ENCODE measurements at places on chromosomes 16 and 17.

GRCh38 chr17:58120195-58120822, 27.9 kb upstream of the OR4D1 start:
- peak; percentile 17 for DNase-seq

DNA sequence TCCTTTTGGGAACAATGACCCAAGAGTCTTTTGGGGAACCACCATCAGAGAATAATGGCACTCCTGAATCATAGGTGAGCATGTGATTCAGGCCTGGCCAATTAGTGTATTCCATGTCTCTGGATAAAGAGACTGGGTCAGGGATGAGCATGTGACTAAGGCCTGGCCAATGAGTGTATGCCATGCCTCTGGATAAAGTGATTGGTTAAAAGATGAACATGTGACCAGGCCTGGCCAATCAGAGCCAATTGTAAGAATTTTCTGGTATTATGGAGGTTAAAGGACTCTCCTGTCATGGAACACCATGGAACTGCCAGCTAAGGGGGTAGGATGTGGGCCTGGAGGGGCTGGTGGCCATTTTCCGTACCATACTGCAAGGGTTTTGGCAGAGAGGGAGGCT, 194.3 kb downstream of the C16orf78 start:
- DNase-seq: no peak

- no peak for DNase-seq
Measured at GRCh38 chr16:55948230-55948629, 73.1 kb upstream of the CES5A start.

DNA sequence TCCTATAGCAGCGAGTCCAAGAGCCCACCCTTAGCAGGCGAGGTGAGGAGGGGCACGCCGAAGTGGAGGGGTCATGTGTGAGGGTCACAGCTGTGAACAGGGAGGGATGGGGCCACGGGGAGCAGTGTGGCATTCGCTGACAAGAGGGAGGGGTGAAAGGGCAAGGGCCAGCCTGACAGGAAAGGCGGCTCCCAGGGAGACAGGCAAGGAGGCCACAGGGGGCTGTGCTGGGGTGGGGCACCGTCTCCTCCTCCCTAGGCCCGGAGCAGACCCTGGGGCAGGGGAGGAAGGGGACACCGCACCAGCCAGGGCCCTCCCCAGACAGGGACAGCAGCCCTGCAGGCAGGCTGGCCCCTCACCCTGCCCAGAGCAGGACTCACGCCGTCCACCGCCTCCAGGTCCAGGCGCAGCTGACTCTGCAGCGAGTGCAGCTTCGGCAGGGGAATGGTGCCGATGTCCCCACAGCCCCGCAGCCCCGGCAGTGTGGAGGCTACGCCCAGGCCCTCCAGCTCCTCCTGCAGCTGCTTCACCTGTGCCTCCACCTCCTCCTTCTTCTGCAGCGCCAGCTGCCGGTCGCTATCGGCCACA, 15.1 kb downstream of the GNPTG start:
- no peak for DNase-seq

- no peak for DNase-seq
Measured at GRCh38 chr17:57326764-57327163, 70.4 kb downstream of the MSI2 start.

GRCh38 chr17:2547176-2547575, 35.5 kb upstream of the METTL16 start:
- no peak for DNase-seq

DNA sequence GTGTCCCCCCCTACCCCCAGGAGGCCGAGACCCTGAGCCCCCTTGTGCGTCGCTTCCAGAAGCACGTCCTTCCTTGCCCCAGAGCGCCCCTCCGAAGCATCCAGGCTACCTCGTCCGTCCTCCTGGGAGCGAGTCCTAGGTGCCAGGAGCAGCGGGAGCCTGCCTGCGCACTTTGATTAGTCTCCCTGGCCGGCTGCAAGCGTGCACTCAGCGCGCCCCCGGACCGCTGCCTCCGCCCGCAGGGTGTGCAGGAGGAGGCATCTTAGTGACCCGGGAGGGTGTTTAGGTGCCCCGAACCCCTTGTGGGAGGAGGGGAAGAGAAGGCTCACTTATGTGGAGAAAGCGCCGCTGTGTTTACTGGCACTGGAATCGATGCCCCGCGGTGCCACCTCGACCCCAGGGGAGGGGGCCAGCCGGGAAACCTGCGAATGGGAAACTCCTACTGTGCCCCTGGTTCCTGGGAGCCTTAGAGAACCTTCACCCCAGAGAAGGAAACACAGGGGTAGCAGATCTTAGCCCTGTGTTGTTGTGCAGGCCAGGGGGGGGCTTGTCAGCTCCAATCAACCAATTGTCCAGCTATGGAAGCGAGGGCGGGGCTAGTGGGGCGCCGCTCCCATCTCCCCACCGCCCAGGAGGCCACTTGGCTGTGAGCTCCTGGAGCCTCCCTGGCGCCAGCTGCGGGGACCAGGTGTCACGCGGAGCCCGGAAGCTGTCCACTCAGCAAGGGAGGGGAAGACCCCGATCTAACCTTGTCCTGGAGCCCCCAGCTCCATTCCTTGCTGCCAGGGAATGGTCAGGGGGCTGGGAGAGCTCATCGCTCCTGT, 922.8 kb upstream of the EEF2KMT start:
- no peak for DNase-seq

DNA sequence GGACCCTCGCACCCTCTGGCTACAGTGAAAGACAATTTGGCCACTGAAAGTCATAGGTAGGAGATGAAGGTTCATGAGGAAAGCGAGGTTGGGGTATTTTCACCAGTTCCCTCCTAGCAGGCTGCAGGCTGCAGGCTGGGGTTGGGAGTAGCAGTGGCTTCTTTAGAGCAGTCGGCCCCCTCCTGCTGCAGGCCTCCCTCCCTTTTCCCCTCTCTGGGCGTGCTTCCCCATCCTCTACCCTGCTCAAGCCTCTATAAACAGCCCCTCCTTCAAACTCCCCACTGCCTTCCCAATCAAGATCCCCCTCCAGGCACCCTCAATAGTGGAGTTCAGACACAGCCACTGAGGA, 41.8 kb downstream of the GAS7 start:
- no peak for DNase-seq

DNA sequence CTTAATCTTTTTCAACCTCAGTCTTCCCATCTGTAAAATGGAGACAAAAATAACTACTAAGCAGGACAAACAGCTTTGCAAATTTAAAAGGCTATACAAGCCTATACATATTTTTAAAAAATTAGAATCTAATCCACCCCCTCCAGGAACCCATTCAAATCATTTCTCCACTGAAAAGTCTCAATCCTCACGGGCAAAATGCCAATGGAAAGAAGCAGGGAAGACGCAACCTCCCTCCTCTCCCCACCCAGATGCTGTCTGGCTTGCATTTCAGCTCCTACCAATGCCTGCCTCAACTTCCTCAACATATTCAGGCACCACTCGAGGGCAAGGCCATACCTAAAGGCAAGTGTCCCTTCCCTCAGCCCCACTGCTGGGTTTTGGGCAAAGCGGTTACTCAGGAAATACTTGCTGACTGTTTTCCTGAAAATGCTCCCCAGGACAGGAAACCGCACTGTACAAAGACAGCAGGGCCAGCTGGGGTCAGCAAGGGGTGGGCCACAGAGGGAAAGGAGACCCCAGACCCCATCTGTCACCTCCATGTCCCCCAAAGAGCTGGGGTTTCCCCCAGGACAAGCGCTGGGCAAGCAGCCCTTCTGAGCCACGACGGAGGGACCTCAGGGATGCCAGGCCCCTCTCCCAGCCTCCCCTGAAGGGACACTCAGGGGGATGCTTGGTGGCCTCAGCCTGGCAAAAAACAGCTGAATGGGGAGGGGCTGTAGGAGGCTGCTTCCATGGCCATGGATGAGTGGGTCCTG, 47.7 kb upstream of the DOC2B start:
- DNase-seq: no peak

- no peak for DNase-seq
Measured at GRCh38 chr16:79605999-79606398, 5.5 kb upstream of the MAF start.

GRCh38 chr17:58525239-58525638, 10.8 kb upstream of the MTMR4 start:
- DNase-seq: no peak

DNA sequence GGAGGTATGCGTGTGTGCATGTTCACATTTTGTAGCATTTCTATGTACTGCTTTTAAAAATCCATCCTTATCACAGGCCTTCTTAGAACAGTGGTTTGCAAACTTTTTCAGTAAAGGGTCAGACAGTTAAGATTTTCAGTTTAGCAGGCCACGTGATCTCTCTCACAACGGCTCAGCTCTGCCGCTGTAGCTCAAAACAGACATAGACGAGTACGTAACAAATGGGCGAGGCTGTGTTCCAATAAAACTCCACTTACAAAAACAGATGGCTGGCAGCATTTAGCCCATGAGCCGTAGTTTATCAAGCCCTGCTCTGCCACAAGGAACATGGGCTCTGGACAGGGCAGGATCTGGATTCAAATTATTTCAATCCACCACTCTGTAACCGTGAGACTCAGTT, 141.8 kb downstream of the XYLT1 start:
- no peak for DNase-seq

GRCh38 chr17:75737133-75737962, 16.1 kb downstream of the ITGB4 start:
- no peak for DNase-seq

DNA sequence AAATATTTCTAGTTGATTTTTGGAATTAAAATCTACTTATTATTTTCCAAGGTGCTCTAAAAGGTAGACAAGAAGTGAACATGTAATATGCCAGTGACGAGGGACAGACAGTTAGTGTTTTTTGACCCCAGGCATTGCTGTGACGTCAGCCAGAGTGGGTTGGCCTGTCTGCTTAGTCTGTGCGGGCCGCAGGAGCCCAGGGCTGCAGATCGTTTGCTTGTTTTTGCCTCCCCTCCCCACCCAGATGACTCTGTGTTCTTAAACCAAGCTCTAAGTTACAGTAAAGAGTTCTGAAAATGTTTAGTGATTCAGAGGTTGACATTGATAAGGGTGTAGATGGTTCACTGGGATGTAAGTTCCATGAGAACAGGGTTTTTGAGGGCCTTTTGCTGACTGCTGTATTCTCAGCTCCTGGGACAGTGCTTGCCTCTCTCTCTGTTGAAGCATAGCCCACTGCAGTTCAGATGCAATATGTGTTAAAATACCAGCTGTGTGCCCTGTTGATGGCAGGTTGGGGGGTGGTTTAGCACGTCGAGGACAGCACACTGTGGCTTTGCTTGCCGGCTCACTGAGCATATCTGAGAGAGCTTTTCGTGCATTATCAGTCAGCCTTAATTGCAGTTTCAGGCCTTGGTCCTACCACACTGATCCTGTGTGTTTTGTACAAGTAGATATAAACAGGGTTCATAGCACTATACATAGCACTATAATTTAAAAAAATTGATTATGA, 64.8 kb downstream of the SEC14L1 start:
- no peak for DNase-seq

GRCh38 chr17:17757956-17758845, 76.9 kb downstream of the RAI1 start:
- no peak for DNase-seq

DNA sequence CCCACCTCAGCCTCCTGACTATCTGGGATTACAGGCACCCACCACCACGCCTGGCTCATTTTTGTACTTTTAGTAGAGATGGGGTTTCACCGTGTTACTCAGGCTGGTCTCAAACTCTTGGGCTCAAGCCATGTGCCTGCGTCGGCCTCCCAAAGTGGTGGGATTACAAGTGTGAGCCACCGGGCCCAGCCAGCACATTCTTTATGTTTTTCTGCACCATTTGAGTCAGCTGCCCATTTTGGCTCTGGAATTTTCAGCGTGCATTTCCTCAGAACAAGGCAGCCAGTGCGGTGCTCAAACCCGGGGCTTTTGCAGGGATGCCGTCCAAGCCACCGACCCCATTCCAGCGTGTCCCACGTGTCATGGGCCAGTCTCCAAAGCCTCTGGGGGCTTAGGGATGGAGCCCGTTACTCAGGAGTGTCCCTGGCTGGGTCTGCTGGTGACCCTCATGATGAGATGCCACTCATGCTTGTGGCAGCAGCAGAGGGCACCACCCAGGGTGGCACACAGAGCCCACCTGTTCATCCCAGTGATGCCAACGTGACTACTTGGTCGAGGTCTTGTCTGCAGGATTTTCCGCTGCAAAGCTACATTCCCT, 3.7 kb upstream of the RAB40C start:
- no peak for DNase-seq

- DNase-seq: no peak
Measured at GRCh38 chr17:57637666-57638010, 107.5 kb downstream of the CCDC182 start.

DNA sequence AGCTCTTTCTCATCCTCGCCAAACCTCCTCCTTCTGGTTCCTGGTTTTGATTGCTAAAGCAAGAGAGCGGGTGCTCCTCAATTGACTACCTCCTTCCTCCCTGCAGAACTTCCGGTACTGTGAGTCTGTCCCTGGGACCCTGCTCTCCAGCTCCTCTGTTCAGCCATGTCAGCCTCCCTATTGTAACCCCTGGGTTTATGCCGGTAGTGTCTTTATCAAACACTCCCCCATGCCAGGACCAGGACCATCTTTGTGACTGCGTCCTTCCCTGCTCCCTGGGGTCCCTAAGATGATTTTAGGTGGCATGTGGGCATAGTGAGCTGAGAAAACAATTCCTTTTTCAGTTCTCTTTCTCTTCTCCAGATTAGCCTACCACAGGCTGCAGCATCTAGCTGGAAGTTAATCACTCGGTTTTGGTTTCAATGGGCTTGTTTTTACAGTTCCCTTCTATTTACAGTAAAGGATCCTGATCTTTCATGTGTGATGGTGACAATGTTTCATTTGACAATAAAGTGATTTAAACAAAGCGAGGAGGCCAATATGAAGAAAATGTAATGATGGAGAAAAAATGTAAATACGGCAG, 27.7 kb upstream of the IL21R start:
- DNase-seq: no peak

GRCh38 chr16:58475091-58475619, 24.8 kb upstream of the NDRG4 start:
- no peak for DNase-seq

DNA sequence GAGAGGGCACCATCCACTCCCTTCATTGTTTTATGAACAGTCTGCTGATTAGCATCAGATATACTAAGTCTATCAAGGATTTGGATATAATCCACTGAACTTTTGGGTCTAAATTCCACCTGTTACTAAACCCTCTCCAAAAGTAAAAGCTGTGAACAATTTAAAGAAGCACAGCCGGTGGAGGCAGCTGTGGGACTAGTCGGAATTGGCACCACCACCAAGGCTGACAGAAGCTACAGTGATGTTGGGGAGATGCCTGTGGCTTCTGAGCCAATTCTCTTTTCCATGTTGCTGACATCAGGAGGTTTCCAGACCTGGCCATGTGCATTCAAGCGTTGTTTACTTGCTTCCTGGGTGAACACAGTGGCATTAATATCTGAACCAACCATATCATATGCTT, 679.0 kb upstream of the CA10 start:
- DNase-seq: no peak

GRCh38 chr16:83137326-83137781, 510.6 kb downstream of the CDH13 start:
- DNase-seq: peak; percentile 5

DNA sequence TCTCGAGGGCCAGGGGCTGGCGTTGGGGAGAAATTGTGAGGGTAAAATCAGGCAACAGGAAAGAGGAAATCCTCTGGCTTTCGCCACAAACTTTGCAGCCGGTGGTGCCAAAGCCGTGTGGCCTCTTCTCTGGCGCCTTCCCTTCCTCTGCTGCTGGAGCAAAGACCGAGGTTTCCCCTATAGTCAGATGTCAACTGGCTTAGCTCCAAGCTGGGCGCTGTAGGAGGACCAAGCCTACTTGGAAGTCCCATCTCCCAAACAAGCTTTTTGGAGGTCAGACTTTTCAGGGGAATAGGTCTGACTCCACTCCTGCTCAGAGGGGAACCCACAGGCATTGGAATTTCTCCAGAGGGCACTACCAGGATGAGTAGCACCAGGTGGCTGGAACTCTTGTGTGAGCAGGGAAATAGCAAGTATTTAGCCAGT, 5.0 kb downstream of the IGFBP4 start:
- no peak for DNase-seq
